Brain (organoid and tissue), 16 donors: ENCODE measurements at places on chromosomes 2 and 18.

- DNase-seq, result peak; percentile 82
Observed at GRCh38 chr2:39497082-39497801, 60.2 kb upstream of the MAP4K3 start.

DNA sequence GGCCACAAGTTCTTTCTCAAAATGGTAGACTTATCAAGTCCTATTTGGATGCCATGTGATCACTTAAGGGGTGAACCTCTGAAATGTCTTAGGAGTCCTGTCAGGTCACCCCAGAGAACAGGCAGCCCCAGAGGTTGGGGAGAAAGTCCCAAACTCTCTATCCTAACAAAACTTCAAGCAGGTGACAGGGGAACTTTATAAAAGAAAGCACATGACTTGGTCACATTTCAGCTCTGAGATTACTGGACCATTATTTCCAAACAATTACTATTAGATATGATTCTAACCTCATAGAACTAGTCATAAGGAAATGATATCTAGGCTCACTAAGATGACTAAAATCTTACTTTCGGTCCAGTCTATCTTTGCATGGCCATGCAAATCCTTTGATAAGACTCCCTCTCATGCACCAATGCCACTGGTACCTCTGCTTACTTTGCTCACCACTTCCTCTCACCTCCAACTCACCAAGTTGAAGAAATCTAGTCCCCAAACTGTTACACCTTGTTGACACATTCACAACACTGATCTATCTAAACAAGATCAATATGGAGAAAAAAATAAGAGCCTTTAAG lies 107.0 kb downstream of the GALNT14 start:
- DNase-seq, result no peak

DNA sequence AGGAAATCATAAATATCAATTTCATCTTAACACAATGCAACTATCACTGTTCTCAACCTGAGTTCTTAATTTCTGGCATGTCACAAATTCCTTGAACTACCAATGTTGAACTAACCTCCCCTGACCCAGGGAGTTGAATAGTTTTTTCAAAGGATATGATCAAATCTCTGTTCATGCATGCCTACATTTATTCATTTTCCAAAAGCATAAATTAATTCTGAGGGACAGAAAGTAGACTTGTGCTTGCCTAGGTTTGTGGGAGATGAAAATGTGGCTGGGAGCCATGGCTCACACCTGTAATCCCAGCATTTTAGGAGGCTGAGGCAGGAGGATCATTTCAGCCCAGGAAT lies 175.7 kb downstream of the TGIF1 start:
- no peak for DNase-seq

GRCh38 chr2:46315103-46315890 lies 18.1 kb downstream of the EPAS1 start:
- DNase-seq, result no peak

- DNase-seq, result no peak
Observed at GRCh38 chr2:170862286-170862902, 45.7 kb downstream of the GAD1 start.

GRCh38 chr18:69840001-69840400 lies 107.7 kb downstream of the CD226 start:
- peak; percentile 60 for DNase-seq

- peak; percentile 88 for DNase-seq
Observed at GRCh38 chr2:164430166-164430783, 191.0 kb downstream of the GRB14 start.

GRCh38 chr2:231250698-231251097 lies 52.3 kb downstream of the ARMC9 start:
- no peak for DNase-seq

- no peak for DNase-seq
Observed at GRCh38 chr2:64837925-64838641, 151.1 kb upstream of the SLC1A4 start.

DNA sequence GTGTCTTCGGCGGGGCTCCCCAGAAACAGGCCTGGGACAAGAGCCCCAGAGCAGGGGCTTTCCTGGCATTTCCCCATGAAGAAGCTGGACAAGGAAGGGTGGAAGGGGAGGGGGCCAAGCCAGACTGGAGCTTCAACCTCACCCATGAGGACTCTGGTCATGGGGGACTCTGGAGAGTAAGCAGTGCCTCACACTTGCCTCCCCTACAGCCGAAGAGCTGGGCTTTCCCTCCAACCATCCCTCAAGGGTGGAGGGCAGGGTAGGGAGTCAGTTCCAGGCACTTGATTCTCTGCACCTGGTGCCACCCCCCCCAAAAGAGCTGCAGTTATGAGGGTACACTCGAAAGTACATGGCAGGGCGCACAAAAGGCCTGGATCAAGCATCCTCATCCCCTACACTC lies 246.6 kb downstream of the TFCP2L1 start:
- DNase-seq, result no peak

DNA sequence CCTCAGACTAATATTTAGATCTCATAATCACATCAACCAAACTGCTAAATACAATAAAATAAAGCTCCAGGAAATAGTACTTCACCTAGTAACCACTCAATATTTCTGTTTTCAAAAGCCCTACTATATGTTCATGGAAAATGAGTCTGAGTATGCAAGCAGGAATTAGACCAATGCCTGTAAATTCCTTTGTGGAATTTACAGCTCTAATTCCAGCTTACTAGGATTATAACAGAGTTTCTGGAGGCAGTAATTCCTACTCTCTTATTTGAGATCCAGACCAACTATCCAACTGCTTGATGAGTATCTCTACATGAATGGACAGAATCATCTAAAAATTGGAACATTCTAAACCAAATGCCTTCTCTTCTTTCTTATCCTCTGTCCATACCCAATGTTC lies 11.6 kb downstream of the CDKL4 start:
- no peak for DNase-seq

DNA sequence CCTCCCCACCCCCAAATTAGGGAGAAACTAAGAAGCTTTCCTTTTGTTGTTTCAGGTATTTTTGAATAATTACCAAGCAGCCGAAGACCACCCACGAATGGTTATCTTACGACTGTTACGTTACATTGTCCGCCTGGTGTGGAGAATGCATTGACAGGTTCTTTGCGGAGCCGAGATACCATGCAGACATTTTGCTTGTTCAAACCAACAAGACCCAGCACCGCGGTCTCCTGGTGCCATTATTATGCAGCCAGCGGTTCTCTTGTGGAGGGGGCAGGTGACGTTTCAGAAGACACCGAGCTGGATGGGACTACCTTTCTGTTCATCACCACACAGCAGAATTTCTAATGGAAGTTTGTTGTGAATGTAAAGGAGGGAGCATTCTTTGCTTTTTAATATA lies 43.4 kb downstream of the BCL2L11 start:
- DNase-seq, result no peak

GRCh38 chr2:183474912-183475695 lies 350.9 kb downstream of the NUP35 start:
- DNase-seq, result peak; percentile 25

- DNase-seq, result peak; percentile 15
Observed at GRCh38 chr2:174106736-174107135, 141.6 kb upstream of the SP3 start.

GRCh38 chr2:189298038-189298437 lies 118.5 kb upstream of the COL5A2 start:
- DNase-seq, result no peak

DNA sequence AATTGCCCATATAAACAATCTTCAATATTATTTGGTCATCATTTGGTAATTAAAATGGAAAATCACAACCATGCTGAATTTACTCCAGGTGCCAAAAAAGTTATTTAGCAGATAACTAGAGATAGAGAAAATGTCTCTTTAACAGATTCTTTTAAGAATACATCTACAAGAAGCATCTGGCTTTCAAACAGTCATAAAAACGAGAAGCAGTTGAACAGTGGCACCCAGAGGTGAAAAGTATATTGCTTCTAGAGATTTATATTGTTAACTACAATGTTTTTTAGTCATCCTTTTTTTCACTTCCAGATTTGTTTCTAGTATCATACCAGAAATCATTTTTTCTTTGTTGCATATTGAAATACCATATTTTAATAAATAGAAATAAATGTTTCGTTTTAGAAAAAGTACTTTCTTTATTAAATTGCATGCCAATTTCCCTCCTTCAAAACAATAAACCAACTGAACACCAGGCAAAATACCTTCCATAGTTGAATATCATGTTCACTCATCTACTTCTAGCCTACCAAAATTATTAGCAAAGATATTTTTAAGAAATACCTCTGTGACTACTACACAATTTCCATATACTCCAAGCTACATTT lies 65.4 kb upstream of the HNRNPA3 start:
- DNase-seq, result peak; percentile 92

DNA sequence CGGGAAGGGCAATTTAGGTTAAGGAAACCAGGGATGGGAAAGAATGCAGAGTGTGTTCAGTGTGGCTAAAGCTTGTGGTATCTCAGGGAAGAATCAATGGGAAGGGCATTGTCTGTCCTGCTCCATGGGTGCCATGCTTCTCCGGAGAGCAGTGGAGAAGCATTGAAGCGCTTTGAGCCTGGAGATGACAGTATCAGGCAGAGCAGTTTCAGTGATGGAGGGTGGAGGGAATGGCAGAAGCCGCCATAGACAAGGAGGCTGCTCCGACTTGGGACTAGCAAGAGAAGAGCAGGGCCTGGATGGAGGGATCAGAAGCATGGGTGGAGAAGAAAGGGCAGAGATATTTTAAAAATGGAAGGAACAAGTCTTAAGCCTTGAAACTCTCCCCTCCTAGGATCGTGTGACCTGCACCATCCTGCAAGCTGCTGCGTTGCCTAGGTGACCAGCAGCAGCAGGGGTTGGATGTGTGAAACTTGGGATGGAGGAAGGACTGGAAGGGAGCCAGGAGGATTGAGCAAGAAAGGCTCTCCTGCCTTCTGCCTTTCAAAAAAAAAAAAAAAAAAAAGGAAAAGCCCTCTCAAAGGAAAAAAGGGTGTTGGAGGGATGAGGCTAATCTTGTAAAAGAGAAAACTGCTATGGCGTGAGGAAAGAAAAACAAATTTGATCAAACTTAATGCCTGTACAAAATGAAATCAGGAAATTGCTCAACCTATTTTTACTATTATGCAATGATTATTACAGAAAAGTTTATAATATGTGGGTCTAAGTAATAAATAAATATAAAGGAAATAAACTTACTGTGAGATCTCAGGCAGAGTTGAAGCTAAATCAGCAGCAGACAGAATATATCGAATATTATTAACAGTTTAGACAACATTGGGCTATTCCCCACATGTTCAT lies 493.8 kb upstream of the NRP2 start:
- DNase-seq, result peak; percentile 91

DNA sequence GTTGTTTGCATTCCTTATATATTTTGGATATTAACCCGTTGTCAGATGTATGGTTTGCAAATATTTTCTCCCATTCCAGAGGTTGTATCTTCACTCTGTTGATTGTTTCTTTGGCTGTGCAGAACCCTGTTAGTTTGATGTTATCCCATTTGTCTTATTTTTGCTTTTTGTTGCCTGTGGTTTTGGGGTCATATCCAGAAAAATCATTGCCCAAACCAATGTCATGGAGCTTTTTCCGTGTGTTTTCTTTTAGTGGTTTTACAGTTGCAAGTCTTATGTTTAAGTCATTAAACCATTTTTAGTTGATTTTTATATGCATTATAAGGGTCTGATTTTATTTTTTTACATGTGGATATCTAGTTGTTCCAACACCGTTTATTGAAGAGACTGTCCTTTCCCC lies 35.8 kb downstream of the PPIG start:
- DNase-seq, result no peak

- no peak for DNase-seq
Observed at GRCh38 chr2:107717661-107718060, 109.0 kb upstream of the RGPD4 start.

- no peak for DNase-seq
Observed at GRCh38 chr2:173419506-173419905, 64.8 kb downstream of the CDCA7 start.

DNA sequence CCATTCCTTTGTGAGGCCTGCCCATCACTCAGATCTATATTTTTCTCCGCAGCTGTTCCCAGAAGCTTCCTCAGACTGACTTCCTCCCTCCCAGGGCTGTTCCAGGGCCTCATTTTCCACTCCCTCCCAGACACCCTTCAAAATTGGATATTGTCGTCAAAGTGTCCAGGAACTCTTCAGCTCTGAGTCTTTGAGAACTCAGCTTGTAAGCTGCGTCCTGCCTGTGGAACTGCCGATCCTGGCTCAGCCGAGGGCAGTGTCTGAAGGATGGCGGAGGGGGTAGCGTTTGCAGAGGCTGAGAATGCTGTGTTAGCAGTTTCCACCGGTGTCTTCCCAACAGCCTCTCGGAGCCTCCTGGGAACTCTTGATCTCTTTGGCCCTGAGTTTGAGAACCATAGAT lies 27.1 kb downstream of the NCK2 start:
- DNase-seq, result peak; percentile 73

DNA sequence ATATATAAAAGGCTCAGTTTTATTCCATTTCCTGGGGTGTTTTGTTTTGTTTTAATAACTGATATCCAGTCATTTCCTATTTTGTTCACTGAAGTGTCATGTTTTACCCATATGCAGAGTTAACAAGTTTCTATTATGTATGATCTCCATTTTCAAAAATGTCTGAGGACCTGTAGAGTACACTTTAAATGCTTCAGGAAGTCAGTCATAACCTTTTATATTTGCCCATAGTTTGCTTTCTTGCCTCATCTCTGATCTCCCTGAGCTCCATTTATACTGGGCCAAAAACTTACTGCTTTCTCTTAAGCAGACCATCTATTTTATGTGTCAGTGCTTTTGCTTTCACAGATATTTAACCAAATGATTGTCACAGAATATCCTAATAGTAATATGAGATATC lies 278.7 kb downstream of the MBD5 start:
- DNase-seq, result no peak

DNA sequence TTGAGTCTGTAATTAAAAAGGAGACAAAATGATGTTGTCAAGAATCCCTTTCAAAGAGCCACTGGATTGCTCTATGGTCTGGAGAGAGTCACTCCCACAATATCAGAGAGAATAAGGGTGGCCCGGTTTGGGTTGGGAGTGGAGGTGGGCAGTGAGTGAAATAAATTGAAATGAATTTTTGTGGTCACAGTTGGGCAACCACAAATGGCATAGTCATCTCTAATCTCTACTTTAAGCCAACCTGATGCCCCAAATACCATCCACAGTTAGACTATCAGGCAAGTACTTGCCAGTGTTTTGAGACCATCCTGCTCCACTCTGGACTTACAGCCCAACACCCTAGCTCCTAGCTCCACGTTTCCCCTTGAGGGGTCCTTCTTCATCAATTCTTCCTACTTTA lies 559.7 kb downstream of the BCL11A start:
- DNase-seq, result no peak

GRCh38 chr2:27092696-27093429 lies 6.3 kb downstream of the KHK start:
- no peak for DNase-seq

DNA sequence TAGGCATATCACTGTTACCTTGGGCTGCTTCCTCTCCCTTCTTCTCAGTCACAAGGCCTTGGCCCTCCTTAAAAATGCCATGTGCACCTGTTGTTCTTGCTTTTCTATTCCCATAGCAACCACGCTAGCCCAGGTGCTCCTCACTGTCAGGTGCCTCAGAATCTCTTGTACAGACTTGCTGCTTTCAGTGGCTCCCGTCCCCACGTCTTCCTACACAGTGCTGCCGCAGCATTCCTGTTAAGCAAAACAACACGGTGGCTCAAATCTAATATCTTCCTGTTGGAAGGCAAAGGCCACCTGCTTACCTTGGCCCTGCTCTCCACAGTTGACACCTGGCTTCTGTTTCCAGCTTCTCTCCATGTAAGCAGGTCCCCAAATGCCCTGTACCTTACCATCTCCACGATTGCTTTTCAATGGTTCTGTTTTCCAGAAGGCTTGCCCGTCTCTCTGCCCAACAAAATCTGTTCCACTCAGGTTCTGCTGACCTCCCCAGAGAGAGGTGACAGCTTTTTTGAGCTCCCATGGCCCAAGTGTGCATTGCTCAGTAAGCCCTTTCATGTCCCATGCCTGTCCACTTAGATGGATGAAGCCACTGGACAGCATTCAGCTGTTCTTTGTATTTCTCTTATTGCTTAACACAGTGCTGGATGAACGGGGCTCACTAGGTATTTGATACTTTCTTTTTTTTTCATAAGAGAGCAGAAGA lies 240.4 kb downstream of the PRKCE start:
- DNase-seq, result no peak
